NCI-H1417 (cell line): ENCODE measurements at places on chromosomes 6 and 20.

- DNase-seq, result no peak
Measured at GRCh38 chr6:109768485-109768884, 77.4 kb downstream of the FIG4 start.

DNA sequence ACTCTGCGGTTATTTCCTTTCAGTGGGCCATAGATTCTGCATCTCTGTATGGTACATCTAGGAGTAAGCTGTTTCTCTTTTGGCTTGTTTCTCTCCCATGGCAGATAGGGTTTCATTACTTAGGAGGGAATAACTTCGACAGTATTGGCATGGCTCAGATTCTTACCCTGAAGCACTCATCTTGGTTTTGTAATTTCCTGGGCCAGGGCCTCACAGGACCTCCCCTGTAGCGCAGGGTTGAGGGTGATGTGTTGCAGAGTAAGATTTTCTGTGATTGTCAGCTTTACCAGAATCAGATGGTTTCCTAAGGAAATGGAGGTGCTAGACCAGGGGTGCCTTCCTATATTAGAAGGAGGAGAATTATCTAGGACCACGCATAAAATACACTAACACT lies 78.3 kb downstream of the STXBP5 start:
- DNase-seq, result no peak

DNA sequence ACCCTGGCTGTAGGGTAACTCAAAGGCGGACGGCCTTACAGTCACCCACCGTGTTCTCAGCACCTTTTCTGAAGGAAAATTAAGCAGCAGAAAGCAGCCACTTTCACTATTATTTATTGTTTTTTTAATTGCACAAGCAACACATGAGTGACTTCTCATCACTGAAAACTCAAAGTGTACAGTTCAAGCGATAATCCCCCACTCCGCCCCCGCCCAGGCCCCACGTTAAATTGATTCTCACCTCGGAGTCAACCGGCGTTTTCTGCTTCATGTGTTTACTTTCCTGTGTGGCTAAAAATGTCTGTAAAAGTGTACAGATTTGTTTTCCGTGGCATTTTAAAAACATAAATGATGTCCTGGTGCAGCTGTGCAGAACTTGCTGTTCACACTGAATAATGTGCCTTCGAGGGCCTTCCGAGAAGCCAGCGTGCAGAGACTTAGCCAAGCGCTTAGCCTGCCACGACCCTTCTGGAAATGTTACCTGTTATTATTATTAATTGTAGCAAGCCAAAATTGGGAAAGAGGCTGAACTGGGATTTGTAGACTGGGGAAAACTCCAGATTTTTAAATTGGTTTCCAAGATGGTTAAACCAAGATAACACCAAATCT lies 335.7 kb downstream of the CDH4 start:
- DNase-seq, result no peak

GRCh38 chr6:5068153-5068751 lies 16.9 kb upstream of the PPP1R3G start:
- no peak for DNase-seq
